ENCODE measurements at places on chromosomes 13 and 19.

- no peak for DNase-seq
Measured at GRCh38 chr19:13599681-13600080, 93.4 kb upstream of the CACNA1A start.

DNA sequence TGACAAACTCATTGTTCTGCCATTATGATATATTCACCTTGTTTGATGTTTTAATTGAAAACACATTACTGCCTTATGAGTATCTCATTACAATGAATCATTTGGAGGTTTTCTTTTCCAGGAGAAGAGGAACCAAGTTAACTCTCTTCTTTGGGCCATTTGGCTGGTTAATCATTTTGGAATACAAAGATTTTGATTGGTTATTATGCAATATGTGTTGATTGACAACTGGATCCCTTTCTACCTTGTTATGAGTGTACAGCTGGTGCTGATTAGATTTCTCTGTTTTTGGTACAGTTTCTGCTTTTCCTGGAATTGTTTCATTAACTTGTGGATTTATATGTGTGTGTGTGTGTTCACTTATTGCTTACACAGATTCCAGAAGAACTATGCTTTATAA lies 49.2 kb upstream of the RGCC start:
- DNase-seq = no peak

DNA sequence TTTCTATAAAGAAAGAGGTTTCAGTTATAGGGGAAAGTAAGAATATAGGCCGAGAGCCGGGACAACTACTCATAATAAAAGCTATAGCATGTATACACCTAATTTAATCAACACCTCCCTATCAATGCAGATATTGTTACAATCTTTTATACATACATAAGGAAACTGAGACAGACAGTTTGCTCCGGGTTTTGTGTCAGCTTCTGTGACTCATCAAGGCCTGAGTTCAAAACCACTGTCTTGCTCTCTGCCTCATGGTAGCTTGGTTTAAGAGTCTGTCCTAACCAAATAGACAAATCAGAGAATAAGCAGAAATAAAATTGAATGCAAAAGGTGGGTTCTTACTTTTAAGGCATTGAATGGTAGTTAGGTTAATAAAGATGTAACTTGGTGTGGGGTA lies 222.9 kb downstream of the GGACT start:
- DNase-seq = no peak

- no peak for DNase-seq
Measured at GRCh38 chr13:110575322-110576069, 14.0 kb upstream of the RAB20 start.

- no peak for DNase-seq
Measured at GRCh38 chr19:48506138-48506733, 5.4 kb downstream of the LMTK3 start.

DNA sequence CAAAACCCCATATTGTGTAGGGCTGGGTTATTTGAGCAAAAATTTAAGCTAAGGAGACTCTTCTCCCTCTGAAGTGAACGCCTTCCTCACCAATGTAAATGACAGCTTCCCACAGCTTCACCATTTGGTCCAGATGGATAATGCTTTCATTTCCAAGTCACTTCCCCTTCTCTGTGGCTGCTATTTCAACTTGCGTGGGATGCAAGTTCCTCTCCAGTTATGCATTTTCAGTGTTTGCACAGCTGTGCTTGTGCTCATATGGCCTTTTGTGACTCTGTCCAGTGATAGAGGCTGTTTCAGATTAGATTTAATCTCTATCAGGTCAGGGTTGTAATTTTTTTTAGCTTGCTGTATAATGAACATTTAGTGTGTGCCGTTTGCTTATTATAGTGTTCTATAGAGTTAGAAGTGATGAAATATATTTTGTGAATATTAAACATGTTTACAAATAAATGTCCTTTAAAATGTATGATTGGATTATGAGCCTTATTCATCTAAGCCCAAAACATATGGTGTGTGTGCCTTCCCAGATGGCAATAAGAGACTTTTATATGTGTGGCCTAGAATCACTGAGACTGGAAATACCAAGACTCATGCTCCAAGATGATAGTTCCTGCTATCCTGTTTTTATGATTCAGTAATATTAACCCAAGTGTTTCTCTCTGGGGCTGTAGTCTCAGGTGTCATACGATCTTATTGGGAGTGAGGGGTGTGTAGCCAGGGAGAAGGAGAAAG lies 86.6 kb downstream of the TNFRSF19 start:
- DNase-seq = peak; percentile 84

DNA sequence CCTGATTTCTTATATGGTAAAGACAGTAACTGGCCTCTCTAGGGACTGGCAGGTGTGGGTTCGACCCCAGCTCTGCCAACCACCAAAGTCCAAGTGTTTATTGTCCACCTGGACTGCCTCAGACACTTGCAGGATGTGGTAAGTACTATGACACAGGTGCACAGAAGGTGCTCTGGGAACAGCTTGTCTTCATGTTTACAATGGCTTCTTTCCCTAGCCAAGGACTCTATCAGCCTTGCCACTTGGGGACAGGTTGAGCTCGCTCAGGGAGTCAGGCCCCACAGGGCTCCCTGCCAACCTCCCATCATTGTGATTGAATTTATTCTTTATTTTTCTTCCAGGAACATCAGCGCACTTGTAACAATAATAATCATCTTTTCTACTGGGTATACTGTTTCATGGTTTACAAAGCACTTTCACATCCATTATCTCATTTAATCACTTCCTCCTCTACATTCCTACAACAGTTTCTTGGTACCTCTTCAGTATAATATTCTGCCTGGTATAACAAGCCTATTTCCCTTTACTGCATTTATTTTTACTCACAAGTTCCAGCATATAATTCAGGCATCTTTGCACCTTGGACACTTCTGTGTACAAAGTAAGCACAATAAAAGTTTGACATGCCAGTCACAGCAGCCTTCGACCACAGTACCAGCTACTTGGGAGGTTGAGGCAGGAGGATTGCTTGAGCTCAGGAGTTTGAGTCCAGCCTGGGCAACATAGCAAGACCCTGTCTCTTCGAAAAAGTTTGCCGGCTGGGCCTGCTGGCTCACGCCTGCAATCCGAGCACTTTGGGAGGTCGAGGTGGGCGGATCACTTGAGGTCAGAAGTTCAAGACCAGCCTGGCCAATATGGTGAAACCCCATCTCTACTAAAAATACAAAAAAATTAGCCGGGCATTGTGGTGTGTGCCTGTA lies 24.2 kb upstream of the GATAD2A start:
- DNase-seq = no peak

- no peak for DNase-seq
Measured at GRCh38 chr19:14127176-14127575, 9.2 kb downstream of the ASF1B start.

DNA sequence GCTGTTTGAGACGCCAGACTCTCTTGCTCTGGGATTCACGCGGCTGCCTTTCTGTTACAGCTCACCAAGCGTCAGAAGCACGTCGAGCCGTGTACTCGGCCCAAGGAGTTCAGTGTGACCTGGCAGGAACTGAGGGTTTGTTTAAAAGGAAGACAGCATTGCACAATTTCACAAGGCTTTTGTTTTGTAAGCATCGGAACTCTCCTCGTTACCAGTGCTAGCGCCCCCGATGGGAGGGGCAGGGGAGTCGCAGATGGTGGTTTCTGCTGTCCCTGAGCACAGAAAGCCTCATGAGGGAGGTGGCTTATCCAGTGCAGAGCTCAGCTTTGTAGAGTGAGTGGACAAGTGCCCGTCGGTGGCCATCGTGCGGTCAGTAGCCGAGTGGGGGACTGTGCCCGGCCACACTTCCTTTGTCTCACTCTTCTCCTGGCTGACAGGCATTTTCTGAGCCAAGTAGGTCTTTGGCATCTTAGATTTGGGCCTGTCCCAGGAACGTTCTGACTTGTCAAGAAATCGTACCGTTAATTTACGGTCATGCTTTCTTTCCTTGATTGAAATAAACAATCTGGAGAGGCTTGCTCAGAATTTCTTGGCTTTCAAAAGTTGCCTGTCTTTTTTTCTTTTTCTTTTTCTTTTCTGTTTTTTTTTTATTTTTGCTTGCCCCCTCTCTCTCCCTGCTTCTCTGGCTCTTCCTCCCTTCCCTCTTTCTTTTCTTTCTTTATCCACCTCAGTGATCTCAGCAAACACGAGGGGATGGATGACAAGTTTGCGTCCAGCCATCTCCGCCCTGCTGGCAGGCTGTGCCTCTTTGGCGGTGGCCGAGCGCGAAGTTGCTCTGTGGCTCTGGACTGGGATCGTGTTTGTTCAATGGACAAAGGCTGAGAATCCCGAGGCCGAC lies 7.7 kb downstream of the KDM4B start:
- peak; percentile 91 for DNase-seq

DNA sequence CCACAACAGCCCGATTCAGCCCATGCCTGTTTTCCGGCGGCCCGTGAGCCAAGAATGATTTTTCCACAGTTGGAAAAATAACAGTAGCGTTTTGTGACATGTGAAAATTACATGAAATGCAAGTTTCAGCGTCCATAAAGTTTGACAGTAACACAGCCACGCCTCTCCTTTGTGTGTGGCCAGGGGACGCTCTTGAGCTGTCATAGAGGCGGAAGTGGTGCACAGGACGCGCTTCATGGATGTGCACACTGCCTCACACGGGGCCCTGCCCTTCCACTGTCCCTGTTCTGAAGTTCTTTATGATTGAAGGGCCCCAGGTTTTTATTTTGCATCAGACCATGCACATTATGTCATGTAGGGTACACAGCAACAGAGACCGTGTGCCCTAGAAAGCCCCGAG lies 12.4 kb upstream of the ELAVL1 start:
- DNase-seq = no peak

- DNase-seq = no peak
Measured at GRCh38 chr13:20401531-20401930, 124.1 kb downstream of the CRYL1 start.

DNA sequence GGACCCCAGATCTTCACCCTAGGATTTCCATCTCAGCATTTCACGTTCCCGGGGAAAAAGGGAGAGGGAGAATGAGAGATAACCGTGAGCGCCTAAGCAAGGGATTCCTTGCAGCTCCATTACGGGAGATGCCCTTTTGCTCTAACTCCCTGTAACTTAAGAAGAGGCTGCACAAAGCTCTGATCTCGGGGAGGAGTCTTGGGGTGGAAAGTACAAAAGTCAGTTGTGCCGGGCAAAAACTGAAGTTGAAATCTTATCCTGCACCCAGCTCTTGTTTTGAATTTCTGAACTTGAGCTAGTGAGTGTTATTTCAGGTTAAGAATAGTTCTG lies 256.4 kb upstream of the SOX21 start:
- DNase-seq = no peak

GRCh38 chr19:33416307-33417215 lies 43.1 kb downstream of the CEBPG start:
- DNase-seq = no peak

GRCh38 chr13:100363285-100363711 lies 225.3 kb downstream of the GGACT start:
- DNase-seq = peak; percentile 26

- DNase-seq = no peak
Measured at GRCh38 chr13:114282041-114282670, 755 bp downstream of the UPF3A start.

DNA sequence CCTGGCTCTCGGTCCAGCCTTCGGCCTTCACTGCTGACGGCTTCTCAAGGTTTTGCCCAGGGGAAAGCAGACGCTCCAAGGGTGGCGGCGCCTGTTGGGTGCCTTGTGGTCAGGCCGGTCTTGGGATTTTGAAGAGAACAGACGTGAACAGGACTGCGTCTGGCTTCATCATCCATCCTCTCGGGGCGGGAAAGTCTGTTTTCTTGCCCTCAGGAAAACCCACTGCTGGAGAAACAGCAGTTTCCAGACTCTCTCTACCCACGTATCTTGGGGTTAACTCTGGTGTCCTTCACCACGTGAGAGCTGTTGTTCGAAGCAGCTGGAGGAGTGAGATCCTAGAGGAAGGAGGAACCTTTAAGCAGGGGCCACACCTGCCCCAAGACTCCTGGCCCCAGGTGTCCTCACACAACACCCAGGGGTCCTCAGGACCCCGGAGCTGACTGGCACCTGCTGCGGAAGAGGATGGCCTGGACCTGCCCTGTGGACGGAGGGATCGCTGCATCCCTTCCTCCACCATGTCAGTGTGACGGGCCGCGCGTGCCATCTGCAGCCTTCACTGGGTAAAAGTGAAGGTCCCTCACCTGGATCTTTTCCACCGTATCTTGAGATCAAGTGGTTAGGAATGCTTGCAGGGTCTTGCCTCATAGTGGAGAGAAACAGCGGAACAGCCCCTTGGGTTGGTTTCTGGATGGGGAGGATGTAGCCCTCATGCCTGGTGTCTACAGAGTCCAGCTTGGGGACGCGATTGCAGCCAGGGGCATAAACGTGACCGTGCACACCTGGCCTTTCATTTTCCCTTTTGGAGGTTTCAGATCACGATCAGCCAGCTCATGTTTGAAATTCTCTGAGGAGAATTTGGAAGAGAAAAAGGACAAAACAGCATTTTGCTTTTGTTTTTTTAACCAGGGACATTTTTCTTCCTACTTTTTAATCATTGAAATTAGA lies 69.5 kb upstream of the MCF2L start:
- DNase-seq = no peak

- DNase-seq = no peak
Measured at GRCh38 chr13:37294472-37294871, 189.0 kb upstream of the CSNK1A1L start.

GRCh38 chr13:109804654-109805053 lies 18.3 kb upstream of the IRS2 start:
- DNase-seq = no peak

DNA sequence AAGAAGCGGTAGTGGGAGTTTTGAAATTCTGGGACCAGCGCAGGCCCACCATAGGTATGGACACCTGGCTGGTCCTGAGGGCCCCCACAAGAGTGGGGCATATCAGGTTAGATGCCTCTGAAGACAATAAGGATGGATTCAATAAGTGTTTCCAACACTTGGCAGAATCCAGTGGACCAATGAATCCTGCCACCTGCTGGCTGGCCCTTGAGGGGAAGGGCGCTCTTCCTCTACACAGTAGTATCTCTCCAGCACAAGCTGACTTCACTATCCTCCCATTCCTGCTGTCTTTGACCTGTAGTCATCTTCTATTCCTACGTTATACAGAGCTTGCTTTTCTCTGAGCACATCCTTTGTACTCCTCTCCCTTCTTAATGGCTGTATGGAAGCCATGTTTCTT lies 199.7 kb upstream of the TSHZ3 start:
- DNase-seq = peak; percentile 11

GRCh38 chr13:104105418-104106355 lies 1039.5 kb upstream of the SLC10A2 start:
- DNase-seq = no peak

GRCh38 chr13:36536546-36536945 lies 104.3 kb downstream of the CCNA1 start:
- DNase-seq = no peak
